ENCODE measurements at places on chromosomes 1 and 21.

DNA sequence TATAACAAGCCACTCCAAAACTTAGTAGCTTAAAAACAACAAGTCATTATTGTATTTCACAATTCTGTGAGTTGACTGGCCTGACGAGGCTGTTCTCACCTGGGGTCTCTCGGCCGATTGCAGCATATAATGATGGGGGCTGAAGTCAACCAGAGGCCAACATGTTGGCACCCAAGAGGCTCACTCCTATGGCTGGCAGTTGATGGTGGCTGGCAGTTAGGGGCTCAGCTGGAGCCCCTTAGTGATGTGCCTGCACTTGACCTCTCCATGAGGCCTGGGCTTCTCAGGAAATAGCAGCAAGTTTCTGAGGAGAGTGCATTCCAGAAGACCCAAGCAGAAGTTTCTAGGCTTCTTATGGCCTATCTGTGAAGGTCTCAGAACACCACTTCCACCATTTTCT, 459.4 kb downstream of the NPHP4 start:
- DNase-seq: no peak

- DNase-seq: no peak
Measured at GRCh38 chr1:93598861-93599439, 82.7 kb downstream of the BCAR3 start.

GRCh38 chr1:233393926-233394680, 66.6 kb downstream of the MAP3K21 start:
- DNase-seq: peak; percentile 24

GRCh38 chr1:218456444-218456843, 111.3 kb downstream of the TGFB2 start:
- no peak for DNase-seq

- DNase-seq: no peak
Measured at GRCh38 chr21:41537356-41537755, 29.4 kb upstream of the TMPRSS2 start.

DNA sequence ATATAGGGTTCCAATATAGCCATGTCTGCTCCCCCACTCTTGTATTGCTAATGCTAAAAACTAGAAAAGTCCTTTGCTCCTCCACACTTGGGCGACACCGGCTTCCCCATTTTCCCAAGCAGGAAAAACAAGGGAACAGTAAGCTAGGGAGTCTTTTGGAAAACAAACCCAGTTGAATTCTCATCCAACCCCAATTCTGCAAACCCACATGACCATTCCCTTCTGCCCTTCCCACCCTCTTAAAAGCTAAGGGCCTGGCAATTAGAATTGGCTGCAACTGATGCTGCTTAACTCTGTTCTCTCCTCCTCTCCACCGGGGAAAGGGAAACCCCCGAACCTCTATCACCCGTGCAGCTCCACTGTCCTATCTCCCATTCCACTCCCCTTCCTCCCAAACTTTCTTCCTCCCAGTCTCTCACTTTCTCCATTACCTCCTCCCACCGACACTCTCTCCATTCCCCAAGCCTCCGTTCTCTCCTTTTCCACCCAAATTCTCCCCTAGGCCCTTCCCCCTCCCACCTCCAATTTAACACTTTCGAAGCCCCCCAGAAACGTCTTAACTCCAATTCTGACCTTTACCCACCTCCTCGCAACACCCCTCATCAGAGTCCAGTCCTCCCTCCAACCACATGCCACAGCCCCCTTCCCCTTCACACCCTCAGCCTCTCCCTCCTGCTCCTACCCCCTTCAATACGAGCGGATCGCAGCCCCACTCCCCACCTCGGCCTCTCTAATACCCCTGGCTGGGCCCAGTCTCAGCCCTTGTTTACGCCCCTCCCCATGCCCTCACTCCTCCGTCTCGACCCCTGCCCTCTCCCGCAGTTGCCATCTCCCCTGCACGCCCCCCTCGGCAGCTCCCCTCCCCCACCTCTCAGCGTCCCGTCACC, 701 bp downstream of the DEDD start:
- no peak for DNase-seq

- no peak for DNase-seq
Measured at GRCh38 chr1:155816351-155816750, 40.7 kb downstream of the GON4L start.

Measured in cerebellar nuclear complex (tissue), 1 donor.